ENCODE measurements at places on chromosomes 6 and 20.

DNA sequence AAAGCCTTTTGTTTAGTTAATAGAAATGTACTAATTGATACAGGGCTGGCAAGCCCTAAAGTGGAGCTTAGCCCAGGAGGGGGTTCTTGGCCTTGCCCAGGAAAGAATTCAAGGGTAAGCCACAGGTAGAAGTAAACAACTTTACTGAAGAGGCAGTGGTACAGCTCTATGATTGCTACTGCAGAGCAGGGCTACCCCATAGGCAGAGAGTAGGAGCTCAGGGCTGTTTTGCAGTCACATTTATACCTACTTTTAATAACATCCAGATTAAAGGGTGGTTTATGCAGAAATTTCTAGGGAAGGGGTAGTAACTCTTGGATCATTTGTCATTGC lies 680.4 kb upstream of the GJE1 start:
- no peak for DNase-seq

DNA sequence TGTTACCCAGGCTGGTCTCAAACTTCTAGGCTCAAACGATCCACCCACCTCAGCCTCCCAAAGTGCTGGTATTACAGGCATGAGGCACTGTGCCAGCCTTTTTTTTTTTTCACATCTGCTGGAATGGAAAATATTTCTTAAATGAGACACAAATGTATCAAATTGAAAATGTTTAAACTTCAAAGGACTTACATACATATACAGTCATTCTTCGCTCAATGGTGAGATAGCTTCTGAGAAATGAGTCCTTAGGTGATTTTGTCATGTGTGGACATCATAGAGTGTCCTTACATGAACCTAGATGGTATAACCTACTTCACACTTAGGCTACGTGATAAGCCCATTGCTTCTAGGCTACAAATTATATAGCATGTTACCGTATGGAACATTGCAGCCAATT lies 43.1 kb downstream of the MICA start:
- no peak for DNase-seq

DNA sequence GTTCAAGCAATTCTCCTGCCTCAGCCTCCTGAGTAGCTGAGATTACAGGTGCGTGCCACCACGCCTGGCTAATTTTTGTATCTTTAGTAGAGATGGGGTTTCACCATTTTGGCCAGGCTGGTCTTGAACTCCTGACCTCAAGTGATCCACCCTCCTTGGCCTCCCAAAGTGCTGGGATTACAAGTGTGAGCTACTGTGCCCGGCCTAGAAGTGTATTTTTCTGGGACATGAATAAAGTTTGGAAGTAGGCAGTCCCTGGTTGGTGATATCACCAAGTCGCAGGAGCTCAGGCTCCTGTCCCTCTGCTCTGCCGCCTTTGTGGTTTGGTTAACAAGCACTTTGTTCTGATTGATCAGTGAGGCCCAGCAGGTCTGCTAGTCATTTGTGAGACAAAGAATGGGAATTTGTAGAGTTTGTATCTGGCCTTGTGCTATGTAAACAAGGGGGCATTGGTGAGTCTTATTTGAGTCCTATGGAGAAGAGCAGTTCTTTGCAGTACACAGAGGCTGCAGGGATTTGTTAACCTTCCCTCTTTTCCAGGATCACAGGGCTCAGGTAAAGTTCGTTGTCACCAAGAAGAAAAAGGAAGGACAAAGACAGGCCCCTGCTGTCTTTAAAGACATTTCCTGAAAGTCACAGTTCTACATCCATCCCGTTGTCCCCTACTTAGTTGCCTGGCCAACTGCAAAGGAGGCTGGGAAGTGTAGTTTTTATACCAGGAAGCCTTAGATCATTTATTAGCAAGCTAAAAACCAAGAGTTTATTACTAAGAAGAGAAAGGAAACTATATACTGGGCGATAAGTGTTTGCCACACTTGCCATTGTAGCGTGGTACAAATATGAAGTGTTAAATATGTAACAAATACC lies 13.1 kb downstream of the MTHFD1L start:
- no peak for DNase-seq

GRCh38 chr20:5528261-5528660 lies 211.5 kb upstream of the PROKR2 start:
- no peak for DNase-seq

DNA sequence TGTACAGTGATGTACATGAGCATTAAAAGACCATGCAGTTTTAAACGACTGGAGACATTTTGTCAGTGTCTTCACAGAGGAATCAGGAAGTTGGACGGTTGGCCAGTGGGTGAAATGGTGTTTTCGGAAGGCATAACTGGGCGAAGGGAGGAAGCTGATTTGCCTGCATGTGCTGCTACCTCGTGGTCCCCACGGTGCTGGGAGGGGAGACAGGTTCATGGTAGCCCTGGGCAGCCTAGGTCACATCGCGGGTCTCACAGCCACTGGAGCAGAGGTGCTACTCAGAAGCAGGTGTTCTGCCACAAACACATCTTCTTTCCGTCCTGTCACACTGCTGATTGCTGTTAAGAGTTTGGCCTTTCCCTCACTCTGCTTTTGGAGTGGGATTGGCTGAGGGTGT lies 35.2 kb downstream of the HIVEP1 start:
- DNase-seq: no peak

DNA sequence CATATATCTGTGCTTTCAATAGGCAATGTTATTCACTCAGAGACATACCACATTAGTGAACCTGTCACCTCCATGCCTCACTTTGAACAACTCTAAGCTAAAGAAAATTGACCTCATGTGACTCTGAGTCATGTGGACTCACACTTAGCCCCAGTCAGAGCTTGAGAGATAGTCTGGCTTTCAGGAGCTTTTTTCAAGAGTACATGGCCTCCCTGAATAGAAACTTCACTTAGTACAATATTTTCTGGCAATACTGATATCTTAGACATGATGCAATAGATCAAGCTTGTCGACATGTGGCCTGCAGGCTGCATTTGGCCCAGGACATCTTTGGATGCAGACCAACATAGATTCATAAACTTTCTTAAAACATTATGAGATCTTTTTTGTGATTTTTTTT lies 8.5 kb downstream of the SPTLC3 start:
- DNase-seq: no peak

GRCh38 chr20:36754656-36755222 lies 8.8 kb upstream of the NDRG3 start:
- peak; percentile 49 for DNase-seq

- no peak for DNase-seq
Observed at GRCh38 chr6:2937627-2938003, 33.8 kb downstream of the SERPINB6 start.

DNA sequence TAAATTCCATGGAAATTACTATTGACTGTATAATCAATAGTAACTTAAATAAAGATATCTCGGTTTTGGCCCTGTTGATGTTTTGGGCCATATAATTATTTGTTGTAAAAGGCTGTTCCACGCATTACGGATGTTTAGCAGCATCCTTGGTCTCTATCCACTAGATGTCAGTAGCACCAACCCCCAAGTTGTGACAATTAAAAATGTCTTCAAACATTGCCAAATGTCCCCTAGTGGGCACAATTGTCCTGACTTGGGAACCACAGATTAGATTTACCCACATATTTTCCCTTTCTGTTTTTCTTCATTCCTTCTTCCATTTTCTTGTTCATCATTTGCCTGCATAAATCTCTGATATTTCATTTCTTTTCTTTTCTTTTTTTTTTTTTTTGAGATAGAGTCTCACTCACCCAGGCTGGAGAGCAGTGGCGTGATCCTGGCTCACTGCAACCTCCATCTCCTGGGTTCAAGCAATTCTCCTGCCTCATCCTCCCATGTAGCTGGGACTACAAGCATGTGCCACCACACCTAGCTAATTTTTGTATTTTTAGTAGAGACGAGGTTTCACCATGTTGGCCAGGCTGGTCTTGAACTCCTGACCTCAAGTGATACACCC lies 13.6 kb upstream of the WFDC8 start:
- DNase-seq: no peak

- peak; percentile 41 for DNase-seq
Observed at GRCh38 chr6:2688401-2689064, 62.2 kb downstream of the MYLK4 start.

- no peak for DNase-seq
Observed at GRCh38 chr6:166305562-166306117, 2.6 kb downstream of the PRR18 start.

DNA sequence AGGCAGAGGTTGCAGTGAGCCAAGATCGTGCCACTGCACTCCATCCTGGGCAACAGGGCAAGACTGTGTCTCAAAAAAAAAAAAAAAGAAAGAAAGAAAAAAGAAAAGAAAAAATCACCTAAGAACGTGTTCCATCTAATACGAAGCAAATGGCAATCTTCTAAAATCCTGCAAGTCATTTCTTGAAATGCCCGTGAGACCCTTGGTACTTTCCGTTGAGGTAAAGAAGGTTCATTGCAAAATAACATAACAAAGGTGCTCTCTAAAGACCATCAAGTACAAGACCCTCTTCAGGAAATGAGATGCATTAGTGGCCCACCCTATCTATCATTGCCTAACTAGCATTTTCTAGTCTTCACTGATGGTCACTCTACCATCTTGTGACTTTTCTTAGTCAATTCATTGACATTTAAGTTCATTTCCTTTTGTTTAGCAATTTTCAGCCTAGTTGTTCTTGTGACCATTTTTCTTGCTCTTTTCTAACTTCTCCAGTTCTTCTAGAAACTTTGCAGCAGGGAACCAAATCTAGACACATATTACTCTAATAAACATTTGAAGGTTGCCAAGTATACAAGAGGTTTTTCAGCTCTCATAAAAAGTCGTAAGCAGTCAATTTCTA lies 14.0 kb downstream of the MBOAT1 start:
- no peak for DNase-seq

- DNase-seq: no peak
Observed at GRCh38 chr6:46291880-46292279, 121.1 kb upstream of the ENPP5 start.

- DNase-seq: no peak
Observed at GRCh38 chr6:129980821-129981220, 37.6 kb upstream of the L3MBTL3 start.

- no peak for DNase-seq
Observed at GRCh38 chr20:57188056-57188455, 78.4 kb downstream of the BMP7 start.

- DNase-seq: no peak
Observed at GRCh38 chr6:14699803-14700601, 545.9 kb upstream of the JARID2 start.

DNA sequence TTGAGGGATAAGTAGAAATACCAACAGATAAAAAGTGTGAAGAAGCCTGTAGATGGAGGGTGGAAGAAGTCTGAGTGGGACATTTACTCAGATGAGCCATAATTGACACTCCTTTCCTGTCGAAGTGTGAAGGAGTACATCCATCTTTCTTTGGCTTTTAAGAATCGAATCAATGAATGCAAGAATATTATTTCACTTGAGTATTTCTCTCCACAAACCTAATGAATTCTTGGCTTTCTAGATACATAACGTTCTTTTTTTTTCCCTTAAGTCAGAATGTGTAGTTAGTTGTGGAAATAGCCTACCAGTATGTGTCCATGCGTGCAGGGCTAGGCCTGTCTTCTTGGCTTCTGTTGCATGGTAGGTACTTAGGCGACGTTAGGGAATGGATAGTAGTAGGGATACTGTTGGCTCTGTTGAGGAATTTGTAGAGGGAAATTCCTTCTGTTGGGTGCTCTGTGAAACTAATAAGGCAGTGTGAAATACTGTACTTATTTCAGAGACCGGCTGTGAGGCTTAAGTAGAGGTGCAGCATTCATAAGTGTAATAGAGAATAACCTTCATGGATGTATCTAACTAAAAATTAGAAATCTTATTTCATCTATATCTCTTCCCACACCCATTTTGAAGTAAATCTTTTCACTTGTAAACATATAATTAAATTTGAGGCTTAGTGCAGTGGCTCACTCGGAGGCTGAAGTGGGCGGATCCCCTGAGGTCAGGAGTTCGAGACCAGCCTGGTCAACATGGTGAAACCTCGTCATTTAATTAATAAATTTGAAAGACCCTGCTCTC lies 1.5 kb downstream of the RPS18 start:
- DNase-seq: no peak

GRCh38 chr20:25859649-25860530 lies 163.2 kb upstream of the ZNF337 start:
- DNase-seq: no peak

DNA sequence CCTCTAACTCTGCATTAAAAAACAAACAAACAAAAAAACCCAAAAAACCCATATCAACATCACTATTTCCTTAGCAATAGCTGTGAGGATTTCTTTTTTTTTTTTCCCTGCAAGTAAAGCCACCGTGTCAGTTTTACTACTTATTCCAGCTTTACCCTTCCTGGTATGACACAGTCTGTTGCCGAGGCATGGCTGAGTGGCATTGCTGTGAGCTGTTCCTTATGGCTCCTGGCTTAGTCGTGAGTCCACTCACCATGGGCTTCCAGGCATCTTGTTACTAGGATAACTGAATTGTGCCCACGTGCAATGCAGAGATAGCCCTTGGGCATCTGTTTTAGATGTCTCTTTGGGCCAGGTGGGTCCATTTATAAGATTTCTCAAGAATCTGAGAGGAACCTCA lies 84.8 kb downstream of the LRRC1 start:
- no peak for DNase-seq

DNA sequence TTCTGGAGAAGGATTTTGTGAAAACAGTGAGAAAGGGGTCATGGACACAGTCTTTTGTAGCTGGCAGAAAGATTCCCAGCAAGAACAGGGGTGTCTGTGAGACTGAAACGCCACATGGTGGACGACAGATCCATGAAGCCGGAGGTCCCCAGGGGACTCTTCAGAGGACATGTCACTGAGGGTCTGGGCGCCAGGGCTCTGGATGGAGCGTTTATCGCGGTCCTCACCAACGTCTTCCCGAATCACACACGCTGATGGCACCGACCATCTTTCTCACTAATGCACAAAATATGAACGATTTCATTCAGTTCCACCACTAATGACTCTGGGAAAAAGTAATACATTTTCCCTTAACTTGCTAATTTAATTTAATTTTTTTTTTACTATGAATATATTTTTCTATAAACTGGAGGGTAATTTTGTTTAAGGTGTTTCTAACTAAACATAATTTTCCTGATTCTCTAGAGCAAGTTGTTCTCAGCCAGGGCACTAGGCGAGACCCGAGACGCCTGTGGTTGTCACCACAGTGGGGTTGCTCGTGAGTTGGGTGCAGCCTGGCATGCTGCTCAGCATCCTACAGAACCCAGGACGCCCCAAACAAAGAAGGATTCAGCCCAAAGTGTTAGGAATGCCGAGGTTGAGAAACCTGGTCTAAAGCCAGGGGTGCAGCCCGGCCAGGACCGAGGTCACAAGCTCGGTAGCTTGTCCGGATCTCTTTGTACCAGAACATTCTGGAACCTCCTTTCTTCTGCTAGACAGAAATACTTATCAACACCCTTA lies 306.2 kb downstream of the TAF4 start:
- DNase-seq: no peak

- DNase-seq: no peak
Observed at GRCh38 chr6:9537381-9537780, 877.5 kb downstream of the TFAP2A start.

- DNase-seq: no peak
Observed at GRCh38 chr6:130426066-130426721, 60.4 kb downstream of the TMEM200A start.
